A549 treated with GW870086 at 1 μM for 4 hours (cell line): ENCODE measurements at places on chromosomes 2 and 18. TPM values are rescaled to one million over a fixed set of nuclear protein-coding genes. Genes with fewer than 3 reads are reported as not detected.

Gene MDH1B
- total RNA-seq, result 1.1 to 2.3 TPM (median 1.5 TPM) in 5 replicates

Gene UGT1A5
- 0.09 to 0.13 TPM in 2 of 5 replicates, not detected in the others for total RNA-seq

Gene UNC80
- total RNA-seq, result not detected in 5 replicates

Gene NDUFB3
- 124 to 169 TPM (median 144 TPM) in 5 replicates for total RNA-seq

Gene PPP4R1
- total RNA-seq, result 36.8 to 42.8 TPM (median 40.6 TPM) in 5 replicates

Gene ARHGAP15
- total RNA-seq, result 0.25 TPM in 1 of 5 replicates, not detected in the others

Gene VAMP5
- 0.28 to 0.31 TPM in 2 of 5 replicates, not detected in the others for total RNA-seq

Gene C1QL2
- total RNA-seq, result 0.18 to 0.57 TPM (median 0.34 TPM) in 5 replicates

Gene NYAP2
- total RNA-seq, result not detected in 5 replicates

Gene XDH
- 1.0 to 1.3 TPM (median 1.1 TPM) in 5 replicates for total RNA-seq

Gene DUSP19
- 0.37 to 0.79 TPM (median 0.68 TPM) in 5 replicates for total RNA-seq

Gene RTP5
- total RNA-seq, result not detected in 5 replicates
